B cell (primary cell): ENCODE measurements at places on chromosomes 6 and 20.
A peak's percentile ranks its signal among the peaks of the same experiment; 100 is the strongest.

- DNase-seq: no peak
Observed at GRCh38 chr6:137931849-137932465, 64.9 kb downstream of the TNFAIP3 start.

DNA sequence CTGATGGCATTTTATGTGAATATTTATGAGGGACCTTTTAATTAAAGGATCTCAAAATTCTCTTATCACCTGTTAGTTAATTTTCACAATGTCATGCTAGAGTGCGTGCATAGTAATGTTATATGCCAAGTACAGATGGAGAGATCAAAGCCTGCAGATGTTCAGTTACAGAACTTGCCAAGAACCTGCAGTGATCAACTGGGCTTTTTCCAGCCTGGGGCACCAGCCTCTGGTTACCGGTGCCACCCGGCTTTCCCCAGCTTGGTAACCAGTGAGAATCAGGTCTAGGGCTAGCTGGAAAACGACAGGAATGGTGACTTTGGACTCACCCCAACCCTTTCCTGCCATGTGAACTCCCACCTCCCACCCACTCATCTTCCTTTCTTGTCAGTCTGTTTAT, 91.8 kb downstream of the CAP2 start:
- no peak for DNase-seq

DNA sequence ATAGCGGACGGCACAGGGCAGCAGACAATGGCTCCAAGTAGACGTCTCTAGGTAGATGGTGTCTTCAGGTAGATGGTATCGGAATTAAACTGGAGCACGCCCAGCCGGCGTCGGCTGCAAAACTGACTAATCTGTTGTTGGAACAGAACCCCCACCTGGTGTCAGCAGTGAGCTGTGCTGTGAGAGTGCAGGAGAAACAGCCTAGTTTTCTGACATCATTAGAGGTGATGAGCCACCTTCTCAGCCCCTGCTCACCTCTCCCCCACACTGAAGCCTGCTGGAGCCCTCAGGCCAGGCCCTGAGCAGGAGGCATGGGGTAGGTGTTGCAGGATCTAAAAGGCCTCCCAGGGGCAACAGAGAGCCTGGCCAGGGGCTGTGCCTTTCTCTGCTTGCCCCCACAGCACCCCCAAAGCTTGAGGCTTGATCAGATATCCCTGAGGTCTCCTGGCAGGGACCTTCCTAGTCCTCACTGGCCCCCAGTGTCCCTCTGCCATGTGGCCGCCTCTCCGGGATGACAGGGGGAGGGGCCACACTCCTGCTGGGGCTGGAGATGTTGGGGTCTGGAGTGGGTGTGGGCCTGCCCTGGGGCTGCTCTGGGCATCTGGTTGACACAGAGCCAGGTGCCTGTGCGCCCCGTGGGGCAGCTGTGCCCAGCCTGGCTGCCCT, 6.9 kb upstream of the HELZ2 start:
- peak; percentile 81 for DNase-seq

- DNase-seq: no peak
Observed at GRCh38 chr6:85641522-85641896, 1.2 kb downstream of the SYNCRIP start.

GRCh38 chr20:19253316-19253715, 40.9 kb downstream of the SLC24A3 start:
- no peak for DNase-seq

DNA sequence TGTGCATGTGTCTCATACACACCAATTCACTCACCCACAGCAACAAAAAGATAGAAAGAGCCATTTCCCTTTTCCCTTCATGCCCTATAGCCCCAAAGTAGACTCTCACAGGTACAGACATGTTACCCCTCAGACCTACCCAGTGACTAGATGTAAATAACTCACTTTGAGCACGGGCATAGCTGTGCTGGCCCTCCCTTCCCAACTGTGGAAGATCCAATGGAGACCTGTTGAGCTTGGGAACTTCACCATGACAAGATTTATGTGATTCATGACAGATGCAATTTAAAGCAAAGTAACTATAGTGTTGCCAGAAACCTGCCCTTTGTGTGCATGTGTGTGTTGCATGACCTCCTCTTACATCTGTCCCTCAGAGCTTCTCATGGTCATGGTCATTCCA, 175.4 kb downstream of the UBE3D start:
- DNase-seq: no peak

DNA sequence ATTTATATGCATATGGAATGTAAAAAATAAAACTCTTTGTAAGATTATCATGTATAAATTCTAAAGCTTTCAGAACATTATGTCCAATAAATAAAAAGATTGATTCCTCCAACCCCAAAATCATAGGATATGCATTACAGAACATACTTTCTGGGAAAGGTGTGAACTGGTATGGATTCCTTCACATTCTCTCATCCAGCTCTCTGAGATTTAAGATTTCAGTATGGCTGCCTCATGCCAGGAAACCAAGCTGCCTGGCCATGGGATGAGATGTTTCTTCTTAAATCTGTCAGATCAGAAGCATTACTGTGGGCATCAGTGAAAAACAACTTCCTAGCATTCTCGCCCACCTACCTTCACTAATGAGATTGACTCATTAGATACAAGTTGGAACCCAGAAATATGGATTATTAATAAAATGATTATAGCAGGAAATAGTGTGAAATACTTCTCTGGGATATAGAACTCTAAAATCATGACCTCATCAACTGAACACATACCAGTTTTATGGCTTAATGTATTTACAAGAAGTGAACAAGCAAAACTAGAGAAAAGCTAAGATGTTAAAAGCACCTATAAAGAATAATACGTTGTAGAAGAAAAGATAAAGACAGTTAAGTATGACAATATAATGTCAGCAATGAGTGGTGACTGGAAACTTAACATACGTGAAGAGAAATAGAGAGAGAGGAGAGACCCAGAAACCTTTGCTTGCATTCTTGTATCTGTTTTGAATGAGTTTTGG, 171.6 kb upstream of the PHACTR1 start:
- no peak for DNase-seq

DNA sequence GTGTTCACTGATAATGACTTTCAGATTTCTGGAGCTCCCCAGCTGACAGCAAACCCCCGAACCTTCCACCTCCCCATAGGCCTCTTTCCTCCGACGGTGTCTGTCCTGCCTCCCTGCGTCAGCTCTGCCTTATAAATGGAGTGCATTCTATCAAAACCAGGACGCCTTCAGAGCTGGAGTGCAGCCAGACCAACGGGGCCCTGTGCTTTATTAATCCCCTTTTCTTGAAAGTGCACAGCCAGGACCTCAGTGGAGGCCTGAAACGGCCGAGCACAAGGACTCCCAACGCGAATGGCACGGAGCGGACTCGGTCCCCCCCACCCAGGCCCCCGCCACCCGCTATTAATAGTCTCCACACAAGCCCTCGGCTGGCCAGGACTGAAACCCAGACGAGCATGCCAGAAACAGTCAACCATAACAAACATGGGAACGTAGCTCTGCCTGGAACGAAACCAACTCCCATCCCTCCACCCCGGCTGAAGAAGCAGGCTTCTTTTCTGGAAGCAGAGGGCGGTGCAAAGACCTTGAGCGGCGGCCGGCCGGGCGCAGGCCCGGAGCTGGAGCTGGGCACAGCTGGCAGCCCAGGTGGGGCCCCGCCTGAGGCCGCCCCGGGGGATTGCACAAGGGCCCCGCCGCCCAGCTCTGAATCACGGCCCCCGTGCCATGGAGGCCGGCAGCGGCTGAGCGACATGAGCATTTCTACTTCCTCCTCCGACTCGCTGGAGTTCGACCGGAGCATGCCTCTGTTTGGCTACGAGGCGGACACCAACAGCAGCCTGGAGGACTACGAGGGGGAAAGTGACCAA, 42.3 kb upstream of the NAA20 start:
- DNase-seq: no peak

DNA sequence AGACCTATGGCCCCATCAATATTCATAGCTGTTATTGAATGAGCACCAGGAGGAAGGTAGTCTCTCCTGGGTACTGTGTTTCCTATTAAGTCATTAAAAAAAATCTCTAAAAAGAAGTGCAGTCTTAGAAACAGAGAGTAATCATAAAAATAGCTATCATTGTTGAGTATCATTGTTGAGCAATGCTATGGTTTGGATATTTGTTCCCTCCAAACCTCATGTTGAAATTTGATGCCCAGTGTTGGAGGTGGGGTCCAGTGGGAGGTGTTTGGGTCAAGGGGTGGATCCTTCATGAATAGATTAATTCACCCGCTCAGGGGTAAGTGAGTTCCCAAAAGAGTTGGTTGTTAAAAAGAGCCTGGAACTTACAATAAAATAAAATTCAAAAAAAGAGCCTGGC, 88.1 kb upstream of the IYD start:
- no peak for DNase-seq

- no peak for DNase-seq
Observed at GRCh38 chr6:125987026-125987617, 782 bp downstream of the TRMT11 start.

DNA sequence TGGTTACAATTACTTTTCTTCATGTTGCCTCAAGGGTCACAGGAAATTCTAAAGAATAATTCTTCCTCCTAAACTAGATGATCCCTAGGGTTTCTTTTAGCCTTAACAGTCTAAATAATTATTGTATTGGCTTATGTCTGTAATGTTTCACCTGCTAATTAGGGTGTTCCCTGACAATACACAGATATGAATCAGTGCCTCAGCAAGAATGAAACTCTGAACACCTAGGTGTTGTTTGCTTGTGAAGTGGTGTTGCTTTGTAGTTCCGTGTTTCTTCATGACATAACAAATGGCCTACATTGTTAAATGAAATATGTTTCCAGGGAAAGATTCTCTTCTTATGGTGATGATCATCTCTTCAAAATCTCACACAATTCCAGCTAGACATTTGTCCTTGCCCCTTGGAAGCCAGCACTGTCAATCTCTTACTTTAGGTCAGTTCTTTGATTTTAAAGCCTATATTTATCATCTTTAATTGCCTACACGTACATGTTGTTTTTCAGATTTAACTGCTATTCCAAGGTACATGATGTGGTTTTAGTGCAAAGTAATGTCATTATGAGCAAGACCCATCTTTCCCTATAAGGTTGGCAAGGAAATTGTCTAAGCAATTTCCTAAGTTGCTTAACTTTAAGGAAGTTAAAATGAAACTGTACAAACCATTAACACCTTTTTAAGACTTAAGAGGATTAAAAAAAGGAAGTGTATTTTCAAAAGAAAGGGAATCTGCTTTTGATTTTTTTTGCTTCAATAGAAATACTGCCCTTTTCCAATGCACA, 111.9 kb downstream of the TBC1D7 start:
- DNase-seq: no peak

DNA sequence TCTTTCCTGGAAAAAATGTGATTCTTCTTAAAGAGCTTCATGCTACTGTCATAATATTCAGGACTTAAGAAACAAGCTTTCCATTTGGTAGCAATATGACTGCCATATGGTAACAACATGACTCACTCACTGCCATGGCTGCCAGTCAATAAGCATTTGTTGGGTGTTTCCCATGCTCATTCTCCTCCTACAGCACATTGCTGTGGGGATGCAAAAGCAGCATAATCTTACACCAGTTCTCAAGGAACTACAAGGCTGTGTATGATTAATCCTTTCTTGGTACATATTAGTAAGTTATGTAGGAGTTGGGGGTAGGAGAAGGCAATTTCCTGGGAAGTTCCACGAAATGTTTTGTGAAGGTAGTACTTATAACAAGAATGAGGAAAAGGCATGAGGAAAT, 76.7 kb downstream of the CEP162 start:
- DNase-seq: no peak

GRCh38 chr6:18897350-18897749, 510.2 kb downstream of the RNF144B start:
- DNase-seq: no peak
